HCT116 (cell line): ENCODE measurements at places on chromosomes 12 and 14. TPM values are rescaled to one million over a fixed set of nuclear protein-coding genes. Genes with fewer than 3 reads are reported as not detected.
A peak's percentile ranks its signal among the peaks of the same experiment; 100 is the strongest.

- DNase-seq, result no peak
Observed at GRCh38 chr12:40378691-40379090, 153.9 kb downstream of the LRRK2 start.

The PLCZ1 gene
- not detected for total RNA-seq

GRCh38 chr12:118760623-118761022 lies 220.7 kb upstream of the SRRM4 start:
- no peak for DNase-seq

DNA sequence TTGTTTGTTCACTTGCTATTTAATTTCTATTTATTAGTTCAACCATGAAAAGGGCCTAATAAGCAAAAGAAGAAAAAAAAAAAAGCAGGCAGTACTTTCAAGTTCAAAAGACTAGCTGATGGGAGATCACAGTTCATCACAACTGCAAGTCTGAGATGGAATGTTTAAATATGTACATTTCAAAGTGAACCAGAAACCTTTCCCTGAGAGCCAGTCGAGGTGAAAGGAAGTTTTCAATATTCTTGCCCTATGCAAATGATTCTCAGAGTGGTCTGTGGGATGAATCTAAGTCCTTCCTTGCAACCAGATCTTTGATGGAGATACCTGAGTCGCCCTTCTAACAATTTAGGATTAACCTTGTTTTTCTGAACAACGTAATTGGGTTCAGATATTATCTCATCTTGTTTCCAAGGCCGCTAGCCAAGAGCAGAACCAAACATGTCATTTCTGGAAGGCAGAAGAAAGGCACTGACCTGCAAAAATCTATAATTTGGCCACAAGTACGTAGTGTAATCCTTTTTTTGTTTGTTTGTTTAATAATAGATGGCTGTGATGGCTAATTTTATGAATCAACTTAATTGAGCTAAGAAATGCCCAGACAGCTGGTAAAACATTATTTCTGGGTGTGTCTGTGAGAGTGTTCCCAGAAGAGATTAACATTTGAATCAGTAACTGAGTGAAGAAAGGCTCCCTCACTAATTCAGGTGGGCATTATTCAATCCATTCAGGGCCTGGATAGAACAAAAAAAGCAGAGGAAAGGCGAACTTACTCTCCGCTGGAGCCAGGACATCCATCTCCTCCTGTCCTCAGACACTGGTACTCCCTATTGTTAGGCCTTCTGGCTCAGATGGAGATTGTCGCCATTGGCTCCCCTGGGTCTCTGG lies 171.1 kb upstream of the TMPO start:
- DNase-seq, result no peak

The JPH4 gene
- total RNA-seq, result 0.15 TPM

The ANO6 gene
- 36.7 TPM for total RNA-seq

- no peak for DNase-seq
Observed at GRCh38 chr12:6386491-6386890, 2.5 kb downstream of the LTBR start.

The CCDC175 gene
- not detected for total RNA-seq

GRCh38 chr14:26173581-26174110 lies 424.2 kb downstream of the NOVA1 start:
- DNase-seq, result no peak

The CCDC92 gene
- 9.7 TPM for total RNA-seq

The PTCSC3 gene
- not detected for total RNA-seq

DNA sequence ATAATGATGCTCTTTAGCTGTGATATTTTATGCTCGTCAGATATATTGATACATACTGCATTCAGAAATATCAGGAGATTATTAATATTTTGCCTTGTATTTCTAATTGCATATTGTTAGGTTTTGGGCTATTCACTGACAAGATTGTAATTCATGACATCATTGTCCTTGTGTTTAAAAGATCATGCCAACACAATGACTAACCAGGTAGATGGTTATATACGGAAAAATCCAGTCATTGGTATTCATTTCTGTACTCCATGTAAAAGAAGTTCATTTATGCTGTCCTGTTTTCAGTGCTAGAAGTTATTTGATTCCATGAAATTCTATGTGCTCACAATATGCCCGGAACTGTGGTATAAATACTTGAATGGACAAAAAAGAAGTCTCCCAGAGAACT lies 107.5 kb downstream of the KITLG start:
- peak; percentile 47 for DNase-seq

- no peak for DNase-seq
Observed at GRCh38 chr14:96168581-96168980, 36.1 kb upstream of the BDKRB2 start.

The KRT3 gene
- total RNA-seq, result not detected

DNA sequence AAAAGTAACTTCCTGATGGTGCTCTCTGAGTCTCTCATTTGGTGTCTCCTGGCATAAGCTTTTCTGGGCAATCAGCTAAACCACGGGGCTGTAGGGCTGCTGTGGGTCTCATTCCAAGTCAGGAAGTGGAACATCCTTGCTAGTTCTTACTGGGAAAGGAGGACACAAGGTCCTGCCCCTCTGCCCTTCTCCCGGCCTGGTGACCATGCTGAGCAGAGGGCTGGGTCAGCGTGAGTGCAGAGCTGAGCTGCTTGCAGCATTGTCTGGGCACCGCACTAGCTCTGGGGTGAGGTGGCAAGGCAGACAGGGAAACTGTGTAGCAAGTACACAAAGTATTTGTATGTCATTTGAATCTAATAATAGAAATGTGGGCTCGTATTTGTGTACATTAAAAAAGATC lies 45.0 kb upstream of the ASPG start:
- no peak for DNase-seq

DNA sequence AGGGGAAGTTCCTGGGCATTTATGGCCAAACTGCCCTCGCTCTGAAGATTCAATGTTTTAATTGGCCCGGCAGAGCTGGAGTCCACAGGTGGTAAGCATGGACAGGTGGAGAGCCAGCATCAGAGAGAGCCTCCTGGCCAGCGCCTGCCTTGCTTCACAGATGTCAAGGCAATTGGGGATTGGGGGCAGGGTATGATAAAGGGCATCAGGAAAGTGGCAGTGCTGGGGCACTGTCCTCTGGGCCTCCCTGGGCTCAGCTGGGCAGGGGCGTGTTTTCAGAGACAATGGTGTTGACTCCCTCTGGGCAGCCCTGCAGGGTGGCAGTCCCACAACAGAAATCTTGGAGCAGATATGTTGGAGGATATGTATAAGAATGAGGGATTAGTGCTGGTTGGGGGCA lies 237.3 kb downstream of the CACNA1C start:
- DNase-seq, result no peak

The COPZ1 gene
- total RNA-seq, result 191 TPM

DNA sequence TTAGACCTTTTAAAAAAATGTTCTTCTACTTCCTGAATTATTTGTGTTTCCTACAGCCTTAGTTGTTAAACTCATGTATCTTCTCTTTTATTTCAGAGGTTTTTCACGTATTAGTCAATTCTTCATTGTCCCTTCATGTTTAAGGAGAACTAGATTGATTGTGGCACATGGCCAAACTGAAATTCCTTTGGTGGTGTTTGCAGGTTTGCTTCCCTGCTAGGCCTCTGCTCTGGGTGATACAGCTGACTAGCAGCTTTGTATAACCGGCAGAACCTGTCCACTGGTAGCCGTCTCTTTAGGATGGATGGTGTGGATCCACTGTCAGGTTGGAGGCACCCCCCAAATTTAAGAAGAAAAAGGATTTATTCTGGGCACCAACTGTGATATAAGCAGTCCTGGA lies 262.1 kb downstream of the FBXL14 start:
- DNase-seq, result peak; percentile 6

DNA sequence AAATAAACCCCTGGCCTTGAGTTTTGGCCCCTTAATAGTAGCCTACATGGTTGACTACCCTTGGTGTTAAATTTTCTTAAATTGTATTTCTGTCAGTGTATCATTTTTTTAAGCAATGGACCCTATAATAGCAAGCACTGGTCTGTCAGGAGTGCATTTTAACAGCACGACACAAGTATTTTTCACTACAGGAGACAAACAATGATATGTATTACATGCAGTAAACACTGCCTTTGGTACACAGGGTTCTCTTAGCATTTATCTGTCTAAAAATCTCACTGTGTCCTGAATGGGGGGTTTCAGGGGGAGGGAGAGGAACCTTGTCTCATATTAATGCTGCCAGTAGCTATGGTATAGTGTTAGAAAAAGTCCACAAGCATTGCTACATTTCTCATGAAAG lies 18.4 kb downstream of the LMO3 start:
- no peak for DNase-seq

DNA sequence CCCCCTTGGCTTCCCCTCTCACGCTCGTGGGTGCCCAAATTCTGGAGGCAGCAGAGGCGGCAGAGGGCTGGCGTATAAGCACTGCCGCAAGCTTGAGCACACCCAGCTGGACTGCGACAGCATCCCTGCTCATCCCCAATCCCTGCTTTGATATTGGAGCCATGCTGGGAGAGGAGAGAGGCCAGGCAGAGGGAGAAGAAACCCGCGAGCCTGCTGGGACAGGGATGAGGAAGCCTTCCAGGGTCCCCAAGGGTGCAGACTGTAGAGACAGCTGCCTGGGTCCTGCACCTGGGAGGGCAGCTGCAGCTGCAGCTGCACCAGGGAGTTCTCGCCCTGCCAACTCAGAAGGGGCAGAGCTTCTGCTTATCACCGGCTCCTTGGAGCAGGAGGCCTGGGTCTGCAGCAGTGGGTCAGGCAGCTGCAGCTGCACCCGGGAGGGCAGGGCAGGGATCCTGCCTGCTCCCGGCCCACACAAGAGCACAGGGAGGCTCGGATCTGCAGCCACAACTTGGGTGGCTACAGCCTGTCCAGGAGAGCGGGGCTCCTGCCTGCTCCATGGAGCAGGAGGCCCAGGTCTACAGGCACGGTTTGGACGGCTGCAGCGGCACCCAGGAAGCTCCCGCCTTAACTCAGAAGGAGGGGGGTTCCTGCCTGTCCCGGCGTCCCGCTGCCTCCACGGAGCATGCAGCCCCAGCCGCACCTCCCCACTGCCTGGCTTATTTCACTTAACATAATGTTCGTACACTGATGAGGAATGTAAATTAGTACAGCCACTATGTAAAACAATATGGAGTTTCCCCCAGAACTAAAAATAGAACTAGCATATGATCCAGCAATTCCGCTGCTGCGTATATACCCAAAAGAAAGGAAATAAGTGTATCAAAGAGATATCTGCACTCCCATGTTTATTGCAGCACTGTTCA lies 60.4 kb upstream of the SGPP1 start:
- DNase-seq, result no peak

DNA sequence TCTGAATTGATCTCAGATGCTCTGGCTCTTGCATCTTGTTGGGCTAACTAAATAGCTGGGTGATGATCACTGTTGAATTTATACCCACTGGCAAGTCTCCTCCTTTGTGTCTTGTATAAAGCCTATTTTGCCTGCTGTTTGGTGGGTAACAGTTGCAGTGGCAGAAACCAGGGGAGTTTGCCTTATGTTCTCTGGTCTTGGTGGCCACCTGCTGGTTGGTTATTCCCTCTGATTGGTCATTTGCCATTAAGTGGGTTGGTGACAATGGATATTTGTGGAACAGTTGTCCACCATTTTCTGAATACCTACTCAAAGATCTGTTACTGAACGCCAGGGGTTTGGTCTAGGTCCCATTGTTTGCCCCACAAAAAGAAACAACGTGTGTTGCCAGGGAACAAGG lies 52.1 kb downstream of the AVPR1A start:
- no peak for DNase-seq

DNA sequence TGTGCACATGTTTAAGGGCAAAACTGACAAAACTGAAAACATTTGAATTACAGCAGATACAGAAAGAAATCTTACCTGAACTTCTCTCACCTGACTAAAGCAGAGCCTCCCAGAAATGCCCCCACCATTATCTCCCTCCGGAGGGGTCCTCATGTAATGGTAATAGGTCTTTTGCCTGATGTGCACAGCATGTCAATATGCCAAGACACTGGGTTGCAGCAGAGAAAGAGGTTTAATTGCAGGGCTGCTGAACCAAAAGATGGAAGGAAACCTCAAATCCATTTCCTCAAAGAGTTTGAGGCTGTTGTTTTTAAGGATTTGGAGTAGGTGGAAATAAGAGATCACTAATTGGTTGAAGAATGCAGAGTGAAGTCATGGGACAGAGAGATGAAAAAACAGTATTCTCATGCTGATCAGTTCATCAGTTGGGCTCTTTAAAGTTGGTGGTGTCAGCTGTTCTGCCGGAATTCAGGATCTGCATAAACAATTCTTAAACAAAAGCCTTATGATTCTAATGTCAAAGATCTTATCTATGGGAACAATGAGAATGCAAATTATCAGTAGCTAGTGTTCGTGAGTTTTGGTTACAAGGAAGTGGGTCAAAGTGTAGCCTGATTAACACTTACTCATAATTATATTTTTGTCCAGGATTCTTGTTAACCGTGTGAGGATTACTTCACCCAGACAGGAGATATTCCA lies 18.2 kb downstream of the ANG start:
- DNase-seq, result no peak

DNA sequence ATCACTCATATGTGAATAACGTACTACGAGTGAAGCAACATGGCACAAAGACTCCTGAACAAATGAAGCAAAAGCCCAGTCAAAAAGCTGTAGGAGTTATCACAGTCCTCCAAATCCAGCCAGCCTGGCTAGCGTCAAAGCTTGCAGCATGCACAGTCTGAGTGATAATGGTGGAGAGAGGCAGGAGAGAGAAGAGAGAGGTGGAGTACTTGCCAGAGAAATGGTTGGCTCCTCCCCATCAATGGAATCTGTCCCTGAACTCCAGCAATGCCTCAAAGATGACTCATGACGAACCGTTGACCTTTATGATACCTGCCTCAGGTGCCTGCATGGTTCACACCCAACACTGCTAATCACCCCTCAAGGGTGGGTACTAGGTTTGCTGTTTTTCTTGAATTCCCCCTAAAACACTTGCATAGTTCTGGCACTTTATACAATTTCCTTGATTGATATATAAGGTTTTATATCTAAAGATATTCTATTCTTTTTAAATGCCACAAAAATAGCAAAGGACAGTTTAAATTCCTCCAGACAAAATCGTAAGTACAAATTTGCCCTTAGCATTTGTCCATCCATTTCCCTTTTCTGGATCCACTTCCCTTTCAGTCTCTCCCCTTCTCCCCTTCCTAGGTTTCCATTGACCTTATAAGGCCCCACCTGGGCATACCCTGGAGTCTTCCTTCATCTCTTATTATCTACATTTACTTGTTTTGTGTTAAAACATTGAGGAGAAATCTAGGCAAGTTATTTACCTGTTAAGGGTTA lies 10.2 kb downstream of the ARHGDIB start:
- DNase-seq, result peak; percentile 68

- DNase-seq, result no peak
Observed at GRCh38 chr14:65686761-65687160, 274.2 kb downstream of the FUT8 start.

The GPD1 gene
- 1.6 TPM for total RNA-seq

DNA sequence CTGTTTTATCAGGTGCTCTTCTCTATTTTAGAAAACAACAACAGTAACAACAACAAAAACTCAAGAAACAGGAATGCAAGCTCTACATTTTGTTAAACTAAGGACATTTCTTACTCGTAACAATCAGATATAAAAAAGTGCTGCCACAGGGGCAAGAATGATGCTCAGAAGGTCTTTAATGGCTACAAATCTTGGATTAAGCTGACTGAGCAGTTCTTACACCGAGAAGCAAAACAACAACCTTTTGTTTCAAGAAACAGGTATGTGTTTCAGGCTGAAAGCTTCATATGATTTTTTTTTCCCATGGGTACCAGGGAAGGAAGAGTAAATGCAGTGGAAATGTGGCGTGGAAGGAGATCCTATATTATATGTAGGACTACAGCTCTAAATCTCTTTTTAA lies 786.8 kb upstream of the FBXO33 start:
- DNase-seq, result no peak
